ENCODE measurements at places on chromosomes 1 and 21.

DNA sequence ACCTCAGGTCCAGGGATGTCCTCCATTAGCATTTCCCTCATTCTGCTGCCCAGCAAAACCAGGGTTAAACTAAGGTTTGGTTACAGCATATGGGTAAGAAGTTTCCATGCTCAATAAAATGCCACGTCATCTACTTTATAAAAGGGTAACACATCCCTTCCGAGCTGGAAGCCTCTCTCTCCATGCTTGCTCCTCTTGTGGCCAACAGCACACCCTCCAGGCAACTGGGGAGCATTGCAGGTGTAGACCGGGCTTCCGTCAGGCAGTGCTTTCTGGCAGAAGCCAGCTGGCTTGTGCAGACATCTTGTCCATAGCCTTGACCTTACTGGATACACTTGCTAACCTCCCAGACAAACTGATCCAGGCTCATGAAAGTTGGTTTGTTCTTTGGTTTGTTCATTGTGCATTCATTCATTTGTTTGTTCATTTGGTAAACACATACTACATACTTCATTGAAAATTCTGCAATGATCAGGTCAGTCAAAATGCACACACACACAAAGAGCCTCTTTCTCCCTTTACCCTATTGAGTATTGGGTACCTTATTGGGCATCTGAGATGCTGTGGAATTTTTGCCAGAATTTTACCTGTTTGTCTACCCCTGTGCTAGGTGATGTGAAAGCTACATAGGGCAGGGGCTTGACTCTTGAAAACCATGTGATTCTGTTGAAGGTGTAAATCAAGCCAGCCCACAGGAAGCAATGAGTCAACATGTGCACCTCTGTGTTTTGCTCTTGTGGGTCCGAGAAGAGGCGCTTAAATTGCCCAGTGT, 422.8 kb downstream of the CAMTA1 start:
- DNase-seq: peak; percentile 71

GRCh38 chr1:25820247-25821111, 725 bp downstream of the MTFR1L start:
- DNase-seq: peak; percentile 78

DNA sequence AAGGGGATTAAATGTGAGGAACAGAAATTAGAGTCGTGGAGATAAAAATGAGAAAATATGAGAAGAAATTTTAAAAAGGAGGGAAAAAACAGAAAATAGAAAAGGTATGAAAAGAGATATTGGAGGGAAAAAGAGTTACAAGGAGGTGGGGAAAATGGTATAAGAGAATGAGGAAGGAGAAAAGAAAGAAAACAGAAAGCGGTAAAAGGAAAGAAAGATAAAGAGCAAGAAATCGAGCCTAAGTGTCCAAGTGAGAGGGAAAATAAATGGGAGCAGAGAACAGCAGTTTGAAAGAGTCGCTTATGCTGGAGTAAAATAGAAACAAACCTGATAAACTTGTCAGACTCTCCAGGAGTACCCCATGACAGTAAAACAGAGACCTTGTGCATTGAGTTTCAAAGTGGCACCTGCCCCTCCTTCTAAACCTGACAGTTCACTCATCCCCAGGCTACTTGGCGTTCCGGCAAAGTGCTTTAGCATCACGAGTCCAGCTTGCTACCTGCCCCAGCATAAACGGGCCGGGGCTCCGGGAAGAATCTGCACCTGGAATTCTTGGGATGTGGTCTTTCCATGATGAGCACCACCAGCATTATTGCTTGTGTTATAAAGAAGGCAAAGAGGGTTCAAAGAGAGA, 585 bp downstream of the NEGR1 start:
- DNase-seq: no peak

- no peak for DNase-seq
Measured at GRCh38 chr1:81678779-81679178, 122.0 kb upstream of the ADGRL2 start.

DNA sequence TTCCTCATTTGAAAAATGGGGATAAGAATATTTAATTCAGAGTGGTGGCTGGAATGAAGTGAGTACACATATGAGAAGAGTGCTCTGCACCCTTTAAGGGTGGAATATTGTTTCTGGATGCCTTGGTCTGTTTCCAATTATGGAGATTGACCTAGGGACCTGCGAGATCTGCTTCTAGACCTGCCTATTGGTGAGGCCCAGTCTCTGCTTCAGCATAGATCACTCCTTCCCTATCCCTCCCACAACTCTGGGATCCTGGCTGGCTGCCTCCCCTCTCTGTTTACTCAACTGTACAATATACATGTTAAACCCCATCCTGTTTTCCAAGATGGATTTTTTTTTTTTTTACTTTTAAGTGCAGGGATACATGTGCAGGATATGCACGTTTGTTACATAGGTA, 6.4 kb upstream of the LDLRAD1 start:
- no peak for DNase-seq

- no peak for DNase-seq
Measured at GRCh38 chr1:230237805-230238204, 170.8 kb downstream of the GALNT2 start.

GRCh38 chr1:186618401-186619170, 61.6 kb downstream of the PTGS2 start:
- no peak for DNase-seq

DNA sequence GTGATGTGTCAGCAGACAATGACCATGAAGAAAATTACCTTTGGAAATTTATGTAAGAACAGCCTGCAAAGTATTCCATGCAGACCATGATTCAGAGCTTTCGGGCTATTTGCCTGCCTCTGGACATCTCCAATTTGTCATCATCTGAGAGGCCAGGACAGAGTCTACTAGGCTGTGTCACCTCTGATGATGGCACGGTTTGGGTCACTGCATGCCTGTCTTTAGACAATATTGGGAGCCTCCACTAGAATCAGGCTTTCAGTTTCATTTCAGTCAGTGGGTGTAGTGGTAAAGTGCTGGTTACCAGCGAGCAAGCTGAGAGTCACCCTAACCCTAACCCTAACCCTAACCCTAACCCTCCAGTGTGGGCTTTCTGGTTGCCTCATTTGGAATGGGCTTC, 80.8 kb downstream of the KCNJ6 start:
- no peak for DNase-seq

- no peak for DNase-seq
Measured at GRCh38 chr1:22484706-22485345, 33.2 kb downstream of the ZBTB40 start.

DNA sequence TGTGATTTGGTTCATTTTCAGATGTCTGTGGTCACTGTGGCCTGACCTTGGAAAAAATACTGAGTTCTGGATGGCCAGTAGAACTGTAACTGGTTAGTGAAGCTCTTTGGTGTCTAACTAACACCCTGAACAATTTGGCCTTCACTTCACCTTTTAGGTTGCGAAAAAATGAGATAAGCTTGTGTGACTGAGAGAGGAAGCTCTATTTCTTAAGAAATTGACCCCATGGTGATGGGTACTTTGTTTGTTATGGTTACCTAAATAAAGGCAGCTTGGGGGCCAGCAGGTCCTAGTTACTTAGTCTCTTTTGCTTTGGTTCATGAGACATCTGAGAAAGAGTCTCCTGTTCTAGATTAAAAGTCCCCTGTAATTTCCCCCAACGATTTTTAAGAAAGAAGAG, 181.6 kb downstream of the ZNF326 start:
- no peak for DNase-seq

GRCh38 chr21:38306433-38307141, 49.8 kb downstream of the KCNJ15 start:
- DNase-seq: peak; percentile 39

DNA sequence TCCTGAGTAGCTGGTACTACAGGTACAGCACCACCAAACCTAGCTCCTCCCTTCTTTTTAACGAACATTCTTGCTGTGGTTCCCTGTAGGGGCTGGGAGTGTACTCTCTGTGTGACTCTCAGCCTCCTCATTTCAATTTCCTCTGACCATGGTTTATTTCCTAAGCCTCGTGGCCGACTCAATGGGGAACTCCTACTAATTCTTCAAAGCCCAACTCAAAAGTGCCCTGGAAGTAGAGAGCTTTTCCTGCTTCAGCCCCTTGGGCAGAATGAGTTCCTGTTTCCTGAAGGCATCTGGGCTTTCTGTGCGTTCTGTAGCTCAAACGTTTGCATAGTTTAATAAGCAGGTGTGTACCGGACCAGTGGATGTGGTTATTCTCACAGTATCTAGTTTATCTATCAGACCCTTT, 70.9 kb upstream of the ACOT11 start:
- no peak for DNase-seq

DNA sequence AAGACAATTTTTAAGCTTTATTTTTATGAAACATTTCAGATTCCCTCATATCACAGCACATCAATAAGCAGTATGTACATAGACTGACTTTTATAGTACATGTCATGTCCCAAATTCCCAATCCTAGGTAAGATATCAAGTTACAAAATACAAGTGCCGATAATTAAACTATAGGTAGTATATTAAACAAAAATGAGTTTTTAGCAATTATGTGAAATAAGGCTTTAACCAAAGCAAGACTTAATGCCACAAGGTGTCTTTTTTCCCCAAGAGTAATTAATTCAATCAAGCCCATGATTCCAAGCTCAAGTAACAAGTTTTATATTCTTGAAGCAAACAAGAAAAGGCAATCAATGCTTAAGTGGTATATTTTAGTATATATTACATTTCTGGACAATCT, 4.9 kb downstream of the EXOC8 start:
- DNase-seq: no peak

DNA sequence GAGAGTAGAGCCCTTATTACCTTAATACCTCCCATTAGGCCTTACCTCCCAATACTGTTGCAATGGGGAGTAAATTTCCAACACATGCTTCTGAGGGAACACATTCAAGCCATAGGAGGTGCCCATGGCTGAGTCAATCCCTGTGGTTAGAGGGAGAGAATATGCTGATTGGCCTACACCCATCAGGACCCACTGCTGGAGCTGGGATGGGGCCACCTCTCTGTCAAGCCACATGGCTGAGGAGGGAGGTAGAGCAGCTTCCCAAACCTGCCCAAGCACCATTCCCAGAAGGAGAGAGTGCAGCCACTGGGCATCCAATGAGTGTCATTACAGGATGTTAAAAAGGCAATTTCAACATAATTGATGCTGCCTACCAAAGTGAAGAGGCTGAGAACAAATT, 228.1 kb downstream of the C1orf94 start:
- no peak for DNase-seq

DNA sequence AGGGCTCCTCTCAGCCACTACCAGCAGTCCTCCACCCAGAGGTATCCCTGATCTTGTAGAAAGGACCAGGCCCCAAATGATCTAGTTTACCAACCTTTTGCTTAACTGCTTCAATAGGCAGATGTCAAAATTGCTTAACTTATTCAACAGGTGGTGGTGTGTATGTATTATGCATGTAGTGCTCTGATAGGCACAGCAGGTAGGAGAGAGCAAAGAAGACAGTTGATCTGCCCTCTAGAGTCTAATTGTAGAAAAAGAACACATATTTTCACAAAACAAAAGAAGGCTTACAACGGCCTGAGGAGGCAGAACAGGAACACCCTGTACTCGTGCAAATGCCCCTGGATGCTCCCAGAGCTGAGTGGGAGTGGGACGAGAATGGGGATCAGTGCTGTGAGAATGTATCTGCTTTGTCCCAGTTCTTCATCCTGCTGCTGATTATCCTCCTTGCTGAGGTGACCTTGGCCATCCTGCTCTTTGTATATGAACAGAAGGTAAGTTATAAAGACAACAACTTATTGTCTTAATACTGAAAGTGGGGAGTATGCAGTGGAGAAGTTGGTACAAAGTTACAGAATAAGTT, 21.1 kb downstream of the CD53 start:
- no peak for DNase-seq

DNA sequence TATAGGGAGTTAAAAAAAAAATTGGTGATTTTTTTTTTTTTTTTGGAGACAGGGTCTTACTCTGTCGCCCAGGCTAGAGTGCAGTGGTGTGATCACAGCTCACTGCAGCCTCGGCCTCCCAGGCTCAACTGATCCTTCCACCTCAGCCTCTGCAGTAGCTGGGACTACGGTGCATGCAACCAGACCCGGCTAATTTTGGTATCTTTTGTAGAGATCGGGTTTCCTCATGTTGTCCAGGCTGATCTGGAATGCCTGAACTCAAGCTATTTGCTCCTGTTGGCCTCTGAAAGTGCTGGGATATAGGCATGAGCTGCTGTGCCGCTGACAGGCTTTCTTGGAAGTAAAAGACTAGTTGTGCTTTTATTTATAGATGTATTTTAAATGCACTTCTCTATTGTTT, 3.0 kb downstream of the CDC42 start:
- DNase-seq: no peak

DNA sequence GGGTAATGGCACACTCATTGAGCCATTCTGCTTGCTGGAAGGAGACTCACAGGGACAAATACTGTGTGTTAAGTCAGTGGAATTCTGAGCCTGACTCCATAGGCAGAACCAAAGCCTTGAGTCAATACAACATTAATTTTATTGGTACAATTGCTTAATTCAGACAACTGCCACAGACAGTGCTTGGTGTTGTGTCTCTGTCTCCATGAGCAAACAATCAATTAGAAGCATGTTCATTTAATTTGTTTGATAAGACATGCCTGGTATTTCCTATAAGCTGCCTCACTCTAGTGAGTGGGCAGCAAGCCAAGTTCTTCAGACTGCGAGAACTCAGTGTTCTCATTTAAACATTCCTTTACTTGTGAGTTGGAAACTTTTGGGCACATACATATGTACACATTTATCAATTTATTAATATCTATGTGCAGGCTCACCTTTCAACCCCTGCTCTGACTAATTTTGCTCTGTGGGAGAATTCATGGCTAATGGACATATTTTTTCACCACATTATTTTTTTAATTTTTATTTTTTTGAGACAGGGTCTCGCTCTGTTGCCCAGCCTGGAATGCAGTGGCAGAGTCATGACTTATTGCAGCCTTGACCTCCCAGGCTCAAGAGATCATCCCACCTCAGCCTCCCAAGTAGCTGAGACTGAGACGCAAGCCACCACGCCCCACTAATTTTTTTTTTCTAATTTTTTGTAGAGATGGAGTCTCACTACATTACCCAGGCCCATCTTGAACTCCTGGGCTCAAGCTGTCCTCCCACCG, 4.5 kb upstream of the SRSF10 start:
- DNase-seq: peak; percentile 60

DNA sequence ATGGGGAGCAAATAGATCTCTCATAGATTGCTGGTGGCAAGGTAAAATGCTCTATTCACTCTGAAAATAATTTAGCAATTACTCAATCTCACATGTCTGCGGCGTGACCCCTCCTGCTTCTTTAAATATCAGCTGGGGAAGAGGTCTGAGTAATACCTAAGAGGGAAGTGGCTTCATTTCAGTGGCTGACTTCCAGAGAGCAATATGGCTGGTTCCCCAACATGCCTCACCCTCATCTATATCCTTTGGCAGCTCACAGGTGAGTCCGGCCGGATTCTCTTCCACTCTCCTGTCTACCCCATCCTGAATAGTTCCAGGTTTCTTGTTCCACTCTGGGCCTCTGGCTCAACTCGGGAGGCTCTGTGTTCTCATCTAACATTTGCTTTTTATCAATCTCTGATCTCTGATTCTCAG, at the start of gene SLAMF7:
SLAMF7 (plus strand) TSS at position 150 of the 414 bp plus-strand sequence; CDS start at position 205, 55 bp downstream.
- no peak for DNase-seq

GRCh38 chr1:111082421-111083203, 57.3 kb downstream of the DRAM2 start:
- no peak for DNase-seq

All from hepatocyte (in vitro differentiated cells).